Stimulated activated CD8-positive, alpha-beta memory T cell treated with anti-CD3 and anti-CD28 coated beads, Interleukin-12 subunit alpha, Interleukin-12 subunit beta, amount 100 ng/mL, for 4 hours (primary cell): ENCODE measurements at places on chromosomes 4 and X.

- DNase-seq: no peak
Measured at GRCh38 chr4:74418063-74418670, 26.8 kb upstream of the AREG start.

GRCh38 chrX:75151827-75152592 is 4.1 kb downstream of the ABCB7 start:
- no peak for DNase-seq

GRCh38 chrX:68995780-68996551 is 167.1 kb downstream of the EFNB1 start:
- no peak for DNase-seq

- DNase-seq: no peak
Measured at GRCh38 chrX:115560211-115560977, 580 bp upstream of the PLS3 start.

GRCh38 chr4:16942491-16942890 is 44.0 kb upstream of the LDB2 start:
- DNase-seq: no peak

DNA sequence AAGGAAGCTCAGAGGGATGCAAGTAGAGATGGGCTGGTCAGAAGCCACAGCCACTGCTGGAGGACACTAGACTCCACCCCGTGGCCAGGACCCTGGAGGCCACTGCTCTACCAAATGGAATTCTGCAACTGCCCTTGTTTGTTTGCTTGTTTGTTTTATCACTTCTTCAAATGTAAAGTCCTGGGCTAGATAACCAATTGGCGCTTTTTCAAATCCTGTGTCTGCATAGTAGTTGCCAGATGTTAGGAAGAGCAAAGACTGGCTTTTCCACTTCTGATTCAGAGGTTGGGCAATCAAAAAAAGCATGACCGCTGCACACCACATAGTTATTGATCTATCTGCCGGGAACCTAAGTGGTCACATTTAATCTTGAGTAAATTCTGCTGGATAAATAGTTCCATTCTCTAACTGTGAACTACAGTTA is 255.2 kb upstream of the SFRP2 start:
- no peak for DNase-seq
